Naive thymus-derived CD8-positive, alpha-beta T cell (primary cell): ENCODE measurements at places on chromosomes 4 and X.

GRCh38 chr4:165131247-165131832, 18.7 kb upstream of the TMEM192 start:
- peaks cover 3% of the 10 kb centered on the region for H3K4me1 ChIP-seq
- H3K4me3 ChIP-seq, result no peak overlapping the region
- H3K36me3 ChIP-seq, result no peaks in the 10 kb centered on the region
- peak; percentile 55 for DNase-seq
- H3K27me3 ChIP-seq, result no peaks in the 10 kb centered on the region
- no peak overlapping the region for H3K27ac ChIP-seq

GRCh38 chr4:95018785-95019184, 261.0 kb downstream of the BMPR1B start:
- no peak overlapping the region for H3K4me3 ChIP-seq
- no peaks in the 10 kb centered on the region for H3K36me3 ChIP-seq
- no peaks in the 10 kb centered on the region for H3K4me1 ChIP-seq
- no peak overlapping the region for H3K27ac ChIP-seq
- no peaks in the 10 kb centered on the region for H3K27me3 ChIP-seq
- DNase-seq, result no peak

DNA sequence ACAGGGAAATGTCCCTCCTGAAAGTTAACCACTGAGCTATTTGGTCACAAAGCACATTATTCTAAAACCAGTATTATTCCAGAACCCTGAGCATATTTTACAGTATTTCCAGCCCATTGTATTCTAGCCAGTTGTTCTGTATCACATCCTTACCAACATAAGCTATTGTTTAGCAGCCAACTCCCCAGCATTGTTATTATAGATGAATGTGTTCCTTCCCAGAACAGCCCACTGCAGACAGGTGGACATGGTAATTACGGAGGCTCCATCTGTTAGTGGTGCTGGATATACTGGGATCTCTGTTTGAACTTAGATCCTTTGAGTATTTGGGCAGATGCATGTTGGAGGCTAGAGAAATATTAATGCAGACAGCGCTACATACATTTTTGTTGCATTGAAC, 126.1 kb downstream of the MGST2 start:
- H3K4me1 ChIP-seq, result no peaks in the 10 kb centered on the region
- no peak overlapping the region for H3K27ac ChIP-seq
- H3K27me3 ChIP-seq, result no peaks in the 10 kb centered on the region
- no peaks in the 10 kb centered on the region for H3K36me3 ChIP-seq
- H3K4me3 ChIP-seq, result no peak overlapping the region

GRCh38 chrX:13101441-13102139, 57.2 kb upstream of the FAM9C start:
- no peak overlapping the region for H3K27ac ChIP-seq
- no peak for DNase-seq
- H3K27me3 ChIP-seq, result no peaks in the 10 kb centered on the region
- H3K4me3 ChIP-seq, result peak overlapping the region; percentile 48

DNA sequence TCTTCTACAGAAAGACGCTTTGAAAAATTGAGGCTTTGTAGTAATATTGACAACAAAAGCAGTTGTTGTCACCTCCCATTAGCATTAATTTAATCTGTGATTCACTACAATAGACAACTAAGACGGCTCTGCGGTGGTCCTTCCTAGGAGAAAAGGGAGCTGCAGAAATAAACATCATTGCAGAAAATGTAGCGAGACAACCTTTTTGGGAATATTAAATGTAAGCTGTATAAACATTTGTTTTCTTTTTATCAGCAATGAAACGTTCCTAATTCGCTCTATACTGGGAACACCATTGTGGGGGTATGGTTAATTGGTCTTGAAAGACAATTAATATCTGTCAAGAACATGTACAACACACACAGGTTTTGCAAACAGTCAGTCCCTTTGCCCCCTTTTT, 583.3 kb upstream of the TENM3 start:
- H3K36me3 ChIP-seq, result no peaks in the 10 kb centered on the region
- DNase-seq, result no peak
- no peak overlapping the region for H3K27ac ChIP-seq
- no peaks in the 10 kb centered on the region for H3K27me3 ChIP-seq

- H3K27me3 ChIP-seq, result no peaks in the 10 kb centered on the region
- no peak overlapping the region for H3K4me3 ChIP-seq
- DNase-seq, result no peak
- no peak overlapping the region for H3K27ac ChIP-seq
- H3K36me3 ChIP-seq, result peaks cover 25% of the 10 kb centered on the region
Observed at GRCh38 chr4:77002321-77003107, 53.0 kb downstream of the SEPTIN11 start.

- DNase-seq, result no peak
- H3K27ac ChIP-seq, result no peak overlapping the region
- H3K4me3 ChIP-seq, result no peak overlapping the region
- H3K36me3 ChIP-seq, result no peaks in the 10 kb centered on the region
- H3K27me3 ChIP-seq, result no peaks in the 10 kb centered on the region
Observed at GRCh38 chr4:158750379-158750778, 18.4 kb upstream of the FNIP2 start.

GRCh38 chr4:100722866-100723459, 205.1 kb upstream of the EMCN start:
- no peak for DNase-seq
- no peaks in the 10 kb centered on the region for H3K36me3 ChIP-seq
- no peaks in the 10 kb centered on the region for H3K4me1 ChIP-seq

GRCh38 chr4:153528705-153529485, 62.7 kb downstream of the TMEM131L start:
- no peaks in the 10 kb centered on the region for H3K36me3 ChIP-seq
- DNase-seq, result no peak
- H3K4me3 ChIP-seq, result peak overlapping the region; percentile 80
- peak overlapping the region; percentile 93 for H3K27ac ChIP-seq

DNA sequence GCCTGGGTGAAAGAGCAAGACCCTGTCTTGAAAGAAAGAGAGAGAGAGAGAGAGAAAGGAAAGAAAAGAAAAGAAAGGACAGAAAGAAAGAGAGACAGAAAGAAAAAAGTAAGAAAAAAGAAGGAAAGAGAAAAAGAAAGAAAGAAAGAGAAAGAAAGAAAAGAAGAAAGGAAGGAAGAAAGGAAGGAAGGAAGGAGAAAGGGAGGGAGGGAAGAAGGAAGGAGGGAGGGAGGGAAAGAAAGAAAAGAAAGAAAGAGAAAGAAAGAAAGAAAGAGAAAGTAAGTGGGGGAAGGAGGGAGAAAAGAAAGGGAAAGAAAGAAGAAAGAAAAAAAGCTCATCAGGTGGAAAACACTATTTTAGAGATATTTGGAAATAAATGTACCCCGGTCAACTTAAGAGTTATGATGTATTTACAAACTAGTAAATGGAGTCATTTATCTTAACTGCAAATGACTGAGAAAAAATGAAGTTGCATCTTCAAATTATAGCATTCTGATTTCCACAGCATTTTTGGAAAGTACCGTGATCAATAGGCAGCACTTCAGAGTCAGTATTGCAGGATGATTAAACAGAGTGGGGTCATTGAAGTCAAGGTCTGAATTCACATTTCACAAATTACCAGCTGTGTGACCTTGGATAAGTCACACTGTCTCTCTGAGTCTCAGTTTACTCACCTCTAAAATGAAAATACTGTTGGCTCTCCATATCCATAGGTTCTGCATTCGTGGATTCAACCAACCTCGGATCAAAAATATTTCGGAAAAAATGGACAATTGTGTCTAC, 64.1 kb upstream of the SMAD1 start:
- no peak overlapping the region for H3K27ac ChIP-seq
- H3K4me3 ChIP-seq, result no peak overlapping the region

DNA sequence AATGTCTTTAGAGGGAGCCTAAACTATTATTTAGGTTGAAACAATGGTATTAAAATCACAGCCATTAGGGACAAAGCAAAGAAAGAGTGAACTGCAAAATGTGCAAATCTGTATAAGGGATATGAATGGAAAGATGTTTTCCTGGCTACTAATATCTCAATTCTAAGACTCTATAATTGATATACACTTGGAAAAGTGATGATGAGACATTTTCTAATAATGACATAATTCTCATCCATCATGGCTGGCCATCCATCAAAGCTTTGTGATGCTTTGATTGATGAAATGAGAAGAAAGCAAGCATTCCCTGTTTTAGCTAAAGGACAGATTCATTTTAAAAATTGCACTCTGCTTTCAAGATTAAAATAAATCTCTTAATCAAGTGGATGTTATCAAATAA, 965.5 kb upstream of the IGFBP7 start:
- no peak overlapping the region for H3K27ac ChIP-seq
- H3K27me3 ChIP-seq, result no peaks in the 10 kb centered on the region
- no peak for DNase-seq
- no peak overlapping the region for H3K4me3 ChIP-seq

GRCh38 chr4:140426610-140427105, 790 bp downstream of the CLGN start:
- H3K27me3 ChIP-seq, result peaks cover 28% of the 10 kb centered on the region
- peaks cover 12% of the 10 kb centered on the region for H3K4me1 ChIP-seq
- no peak for DNase-seq
- H3K4me3 ChIP-seq, result peak overlapping the region; percentile 79

GRCh38 chr4:71195924-71196323, 142.9 kb upstream of the SLC4A4 start:
- no peaks in the 10 kb centered on the region for H3K36me3 ChIP-seq
- DNase-seq, result no peak
- H3K27ac ChIP-seq, result no peak overlapping the region

DNA sequence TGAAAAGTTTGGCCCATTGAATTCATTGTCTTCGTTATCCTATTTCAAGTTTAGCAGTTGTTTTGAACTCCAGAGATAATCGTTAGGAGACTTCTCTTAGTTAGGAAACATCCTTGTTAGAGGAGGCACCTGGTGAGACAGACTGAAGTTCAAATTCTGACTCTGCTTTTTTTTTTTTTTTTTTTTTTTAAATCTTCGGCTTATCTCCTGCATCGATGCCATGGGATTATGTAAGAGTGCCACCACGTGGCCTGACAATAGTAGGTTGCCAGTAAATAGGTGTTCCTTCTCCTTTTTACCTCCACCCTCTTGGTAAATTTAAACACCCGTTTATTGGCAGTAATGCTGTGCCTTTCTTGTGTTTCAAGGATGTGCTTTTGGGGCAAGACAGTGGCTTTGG, 149.3 kb downstream of the SOWAHB start:
- no peak overlapping the region for H3K27ac ChIP-seq
- peaks cover 9% of the 10 kb centered on the region for H3K36me3 ChIP-seq
- no peak overlapping the region for H3K4me3 ChIP-seq
- H3K27me3 ChIP-seq, result peaks cover 13% of the 10 kb centered on the region
- no peak for DNase-seq

- H3K27ac ChIP-seq, result no peak overlapping the region
- H3K27me3 ChIP-seq, result peaks cover 2% of the 10 kb centered on the region
- H3K36me3 ChIP-seq, result no peaks in the 10 kb centered on the region
- no peaks in the 10 kb centered on the region for H3K4me1 ChIP-seq
- no peak for DNase-seq
- H3K4me3 ChIP-seq, result no peak overlapping the region
Observed at GRCh38 chrX:78199851-78200250, 60.4 kb upstream of the TAF9B start.

GRCh38 chr4:8168232-8168631, 9.6 kb upstream of the ABLIM2 start:
- H3K4me3 ChIP-seq, result no peak overlapping the region
- no peaks in the 10 kb centered on the region for H3K4me1 ChIP-seq
- no peak overlapping the region for H3K27ac ChIP-seq

DNA sequence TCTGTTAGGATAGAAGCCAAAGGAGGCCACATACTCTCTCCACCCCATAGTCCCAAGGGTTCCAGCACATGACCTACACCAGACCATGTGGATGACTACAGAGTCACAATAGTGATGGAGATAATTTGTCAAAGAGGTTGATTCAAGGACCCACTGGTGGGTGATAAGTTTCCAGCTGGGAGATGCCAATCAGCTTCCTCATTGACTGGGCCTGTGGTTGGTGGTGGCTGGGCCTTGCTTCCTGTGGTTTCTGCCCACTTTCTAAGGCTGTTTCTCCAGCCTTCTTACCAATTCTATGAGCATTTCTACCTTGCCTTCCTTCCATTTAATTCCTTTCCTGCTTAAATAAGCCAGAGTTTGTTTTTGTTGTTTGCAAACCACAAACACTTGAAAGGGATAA, 95.5 kb upstream of the CPEB2 start:
- no peak overlapping the region for H3K27ac ChIP-seq
- no peak overlapping the region for H3K4me3 ChIP-seq
- peaks cover 47% of the 10 kb centered on the region for H3K27me3 ChIP-seq
- H3K36me3 ChIP-seq, result no peaks in the 10 kb centered on the region
- DNase-seq, result no peak

- DNase-seq, result no peak
- H3K27me3 ChIP-seq, result no peaks in the 10 kb centered on the region
- H3K4me3 ChIP-seq, result no peak overlapping the region
- H3K27ac ChIP-seq, result no peak overlapping the region
- H3K36me3 ChIP-seq, result no peaks in the 10 kb centered on the region
- H3K4me1 ChIP-seq, result peaks cover 16% of the 10 kb centered on the region
Observed at GRCh38 chr4:173217075-173217474, 48.5 kb downstream of the GALNT7 start.
